Eye (tissue), 1 donor: ENCODE measurements at places on chromosomes 1 and 21.

- DNase-seq: no peak
Observed at GRCh38 chr1:67590329-67590728, 94.7 kb upstream of the GADD45A start.

GRCh38 chr1:67239738-67240137, 67.9 kb upstream of the IL12RB2 start:
- DNase-seq: no peak

GRCh38 chr1:55777545-55777944, 562.4 kb upstream of the USP24 start:
- DNase-seq: no peak

GRCh38 chr1:199878823-199879222, 148.7 kb upstream of the NR5A2 start:
- no peak for DNase-seq

- DNase-seq: peak; percentile 86
Observed at GRCh38 chr1:161725908-161726472, 4.6 kb downstream of the FCRLB start.

GRCh38 chr1:161090617-161091016, 1.3 kb upstream of the NECTIN4 start:
- DNase-seq: no peak

DNA sequence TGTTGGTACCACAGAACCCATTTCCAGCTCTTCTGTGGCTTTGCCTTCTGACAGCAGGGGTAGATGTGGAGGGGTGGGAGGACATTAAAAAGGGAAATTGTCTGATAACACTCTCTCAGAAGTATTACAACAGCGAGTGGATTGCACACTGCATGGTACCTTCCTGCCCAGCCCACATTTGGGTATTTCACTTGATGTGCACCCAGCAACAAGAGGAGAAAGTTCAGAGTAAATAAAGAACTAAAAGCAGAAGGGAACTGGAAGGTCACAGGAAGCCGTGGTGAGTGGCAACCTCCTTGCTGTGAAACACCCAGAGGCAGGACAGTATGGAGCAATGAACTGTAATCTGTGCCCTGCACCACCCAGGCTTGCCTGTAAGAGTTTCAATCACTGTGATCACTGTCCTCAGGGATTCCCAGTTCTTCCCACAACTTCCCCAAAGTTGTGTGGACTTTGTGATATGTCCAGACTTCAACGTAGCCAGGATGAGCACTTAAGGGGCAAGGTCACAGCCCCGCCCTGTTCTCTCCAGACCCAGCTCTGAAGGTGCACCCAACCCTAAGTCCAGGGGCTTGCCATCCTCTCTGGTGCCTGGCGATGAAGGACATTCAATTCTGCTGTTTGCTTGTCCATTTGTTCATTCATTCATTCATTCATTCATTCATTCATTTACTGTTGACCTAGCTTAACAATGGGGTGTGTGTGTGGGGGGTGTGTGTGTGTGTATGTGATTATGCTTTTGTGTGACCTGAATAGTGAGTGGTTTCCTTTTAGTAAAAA, 18.7 kb upstream of the F5 start:
- no peak for DNase-seq

DNA sequence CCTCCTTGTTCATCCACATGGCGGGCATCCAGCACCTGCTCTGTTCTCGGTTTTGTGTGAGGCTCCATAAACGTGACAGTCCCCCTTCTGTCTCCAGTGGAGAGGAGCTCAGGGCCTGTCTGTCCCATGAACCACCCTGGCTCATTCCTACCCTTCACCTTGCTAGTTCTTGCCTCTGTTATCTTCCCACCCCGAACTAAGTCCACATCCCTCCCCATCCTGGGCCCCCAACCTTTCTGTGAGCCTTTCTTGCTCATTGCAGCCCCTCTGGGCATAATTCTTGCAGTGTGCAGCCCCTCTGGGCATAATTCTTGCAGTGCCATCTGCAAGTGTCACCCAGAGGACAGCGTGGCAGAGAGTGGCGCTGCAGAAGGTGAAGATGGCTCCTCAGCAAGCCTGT, 216.7 kb upstream of the TMEM51 start:
- DNase-seq: no peak

DNA sequence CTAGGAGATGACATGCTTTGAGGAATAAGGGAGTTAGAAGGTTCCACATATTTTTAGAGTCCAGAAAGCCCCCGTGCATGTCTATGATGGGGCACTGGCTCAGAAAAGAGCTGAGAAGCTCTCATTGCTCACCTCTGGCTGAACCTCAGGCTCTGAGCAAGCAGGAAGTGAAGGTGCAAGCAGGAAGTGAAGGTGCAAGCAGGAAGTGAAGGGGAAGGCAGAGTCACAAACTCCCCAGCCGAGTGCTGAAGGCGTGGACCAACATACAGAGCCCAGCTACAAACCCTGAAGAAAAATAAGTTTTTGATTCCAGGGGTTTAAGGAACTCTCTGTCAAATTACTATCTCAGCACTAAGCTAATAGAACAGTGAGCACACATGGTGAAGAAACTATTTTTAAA, 7.0 kb downstream of the KRTAP10-8 start:
- DNase-seq: no peak

- no peak for DNase-seq
Observed at GRCh38 chr1:24961961-24962861, 32.1 kb upstream of the RUNX3 start.

DNA sequence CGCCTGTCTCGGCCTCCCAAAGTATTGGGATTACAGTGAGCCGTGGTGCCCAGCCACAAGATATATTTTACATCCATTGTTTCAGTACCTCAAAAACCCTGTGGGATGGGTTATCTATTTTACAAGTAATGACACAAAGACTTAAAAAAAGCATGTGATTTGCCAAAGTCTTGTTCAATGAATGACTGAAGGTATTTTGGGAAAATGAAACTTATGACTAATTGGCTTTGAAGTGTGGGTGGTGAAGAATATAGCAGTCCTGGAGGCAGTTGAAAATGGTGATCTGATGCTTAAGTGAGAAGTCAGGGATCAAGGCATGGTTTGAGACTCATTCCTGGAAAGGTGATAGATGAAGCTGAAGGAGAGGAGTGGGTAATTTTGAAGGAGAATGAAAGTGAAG, 3.0 kb downstream of the SWT1 start:
- no peak for DNase-seq

GRCh38 chr21:28790335-28790734, 202.3 kb downstream of the LTN1 start:
- DNase-seq: no peak

DNA sequence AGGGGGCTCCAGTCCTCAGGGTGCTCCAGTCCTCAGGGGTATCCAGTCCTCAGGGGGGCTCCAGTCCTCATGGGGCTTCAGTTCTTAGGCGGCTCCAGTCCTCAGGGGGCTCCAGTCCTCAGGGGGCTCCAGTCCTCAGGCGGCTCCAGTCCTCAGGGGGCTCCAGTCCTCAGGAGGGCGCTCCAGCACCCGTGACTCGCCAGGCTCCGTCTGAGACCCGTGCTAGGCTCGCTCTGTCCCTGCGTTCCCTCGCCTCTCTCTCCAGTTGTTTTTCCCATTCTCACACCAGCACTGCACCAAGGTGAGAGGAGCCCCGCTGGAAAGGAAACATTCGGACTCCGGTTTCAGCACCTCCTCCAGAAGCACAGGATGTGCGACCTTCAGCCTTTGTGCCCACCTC, 9.4 kb upstream of the OR2M2 start:
- no peak for DNase-seq

DNA sequence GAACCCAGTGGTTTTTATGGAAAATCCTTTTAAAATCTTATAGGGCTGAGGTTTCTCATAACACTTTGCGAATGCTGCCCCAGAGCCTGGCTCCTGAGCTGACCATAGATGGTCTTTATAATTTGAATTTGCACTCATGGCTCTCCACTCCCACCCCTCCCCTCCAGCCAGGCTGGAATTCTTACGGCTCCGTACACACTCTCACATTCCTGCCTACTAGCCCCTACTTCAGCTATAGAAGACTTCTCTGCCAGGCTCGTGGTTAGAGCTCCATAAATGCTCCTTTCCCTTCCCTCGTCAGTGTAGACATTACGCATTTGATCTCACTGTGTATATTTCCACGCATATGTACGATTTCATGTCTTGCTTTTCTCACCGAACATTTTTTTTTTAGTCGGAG, 5.4 kb upstream of the HSPG2 start:
- DNase-seq: no peak

- DNase-seq: no peak
Observed at GRCh38 chr1:238153253-238153652, 262.5 kb upstream of the ZP4 start.

GRCh38 chr21:15278851-15279250, 214.1 kb upstream of the NRIP1 start:
- no peak for DNase-seq

DNA sequence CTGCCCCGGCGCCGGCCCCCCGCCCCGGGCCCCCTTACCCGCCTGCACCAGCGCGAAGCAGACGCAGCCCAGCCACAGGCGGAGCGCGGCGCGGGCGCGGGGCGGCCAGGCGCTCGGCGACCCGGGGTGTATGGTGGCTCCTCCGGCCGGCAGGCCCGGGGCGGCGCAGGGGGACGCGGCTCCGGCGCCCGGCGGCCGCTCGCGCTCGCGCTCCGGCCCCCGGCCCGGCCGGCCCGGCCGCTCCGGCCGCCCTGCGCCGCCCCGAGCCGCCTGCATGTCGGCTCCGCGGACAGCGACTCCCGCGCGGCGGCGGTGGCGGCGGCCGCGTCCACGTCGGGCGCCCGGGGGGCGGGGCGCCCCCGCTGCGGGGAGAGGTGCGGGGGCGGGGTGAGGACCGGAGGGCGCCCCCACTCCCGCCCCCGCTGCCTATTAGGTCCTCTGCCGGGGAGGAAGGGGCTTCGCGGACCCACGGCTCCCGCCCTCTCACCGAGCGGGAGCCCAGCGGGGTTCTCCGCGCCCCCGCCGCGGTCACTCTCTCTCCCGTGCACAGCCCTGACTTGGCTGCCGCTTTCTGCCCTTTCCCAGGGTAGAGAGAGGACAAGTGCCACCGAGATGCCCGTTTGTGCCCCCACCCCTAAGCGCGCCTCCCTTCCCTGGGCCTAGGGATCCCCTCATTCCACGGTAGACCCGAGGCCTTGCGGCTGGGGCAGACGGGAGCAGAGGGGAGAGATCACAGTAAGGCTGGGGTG, at the start of gene FNDC5:
Gene FNDC5 (minus strand): TSS at position 298 of the 749 bp plus-strand sequence.
- peak; percentile 77 for DNase-seq

GRCh38 chr1:56105397-56105796, 474.0 kb downstream of the PLPP3 start:
- no peak for DNase-seq

DNA sequence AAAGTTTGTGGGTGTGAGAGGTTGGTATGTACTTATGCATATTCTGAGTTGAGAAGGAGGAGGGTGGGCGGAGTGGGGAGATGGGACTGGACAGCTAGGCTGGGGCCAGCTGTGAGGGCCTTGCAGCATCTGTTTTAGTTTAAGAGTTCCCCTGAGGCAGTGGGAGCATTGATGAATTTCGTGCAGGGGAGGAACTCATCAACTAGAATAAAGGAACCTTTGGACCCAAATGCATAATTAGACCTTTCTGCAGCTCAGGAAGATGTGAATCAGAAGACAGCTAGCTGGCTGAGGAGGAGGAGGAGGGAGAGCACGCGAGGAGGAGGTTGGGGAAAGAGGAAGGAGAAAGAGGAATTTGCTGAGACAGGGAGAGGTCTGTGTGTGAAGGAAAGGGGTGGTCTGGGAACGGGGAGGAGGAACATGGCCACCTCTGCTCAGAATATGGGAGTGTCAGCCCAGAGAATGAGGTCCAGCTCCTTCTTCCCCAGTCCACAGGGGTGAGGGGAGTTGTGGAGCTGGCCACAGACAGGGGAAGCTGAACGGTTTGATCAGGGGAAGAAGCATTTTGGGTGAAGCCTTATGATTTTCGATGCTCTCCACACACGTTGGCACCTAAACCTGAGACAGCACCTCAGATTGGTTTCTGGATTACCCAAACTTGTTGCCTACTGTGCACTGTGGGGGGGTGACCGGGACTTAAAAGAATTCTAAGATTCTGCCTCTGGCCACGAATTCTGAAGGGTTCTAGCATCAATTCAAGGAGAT, 27.7 kb downstream of the MYOG start:
- DNase-seq: no peak

DNA sequence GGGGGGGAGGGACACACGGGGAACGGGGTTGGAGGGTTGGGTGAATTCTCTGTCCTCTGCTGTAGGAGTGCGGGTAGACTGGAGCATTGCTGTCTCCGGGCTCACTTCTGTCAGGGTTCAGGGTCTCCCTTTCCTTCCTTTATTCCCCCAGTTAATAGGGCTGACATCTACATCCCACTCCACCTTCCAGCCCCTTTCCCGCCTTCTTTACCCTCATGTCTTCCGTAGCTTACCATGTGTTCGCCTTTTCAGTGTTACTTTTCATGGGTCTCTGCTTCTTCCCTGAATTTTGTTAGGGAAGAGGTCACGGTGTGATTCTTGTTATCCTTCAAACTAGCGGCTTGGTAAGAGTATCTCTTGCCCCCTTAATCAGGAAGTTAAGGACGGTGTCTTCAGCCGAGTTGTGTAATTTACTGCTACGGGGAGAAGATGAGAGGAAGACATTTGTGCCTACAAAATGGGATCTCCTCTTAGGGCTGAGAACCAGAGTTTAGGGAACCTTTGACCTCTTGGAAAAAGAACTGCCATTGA, 917 bp downstream of the RAP1A start:
- DNase-seq: peak; percentile 67

DNA sequence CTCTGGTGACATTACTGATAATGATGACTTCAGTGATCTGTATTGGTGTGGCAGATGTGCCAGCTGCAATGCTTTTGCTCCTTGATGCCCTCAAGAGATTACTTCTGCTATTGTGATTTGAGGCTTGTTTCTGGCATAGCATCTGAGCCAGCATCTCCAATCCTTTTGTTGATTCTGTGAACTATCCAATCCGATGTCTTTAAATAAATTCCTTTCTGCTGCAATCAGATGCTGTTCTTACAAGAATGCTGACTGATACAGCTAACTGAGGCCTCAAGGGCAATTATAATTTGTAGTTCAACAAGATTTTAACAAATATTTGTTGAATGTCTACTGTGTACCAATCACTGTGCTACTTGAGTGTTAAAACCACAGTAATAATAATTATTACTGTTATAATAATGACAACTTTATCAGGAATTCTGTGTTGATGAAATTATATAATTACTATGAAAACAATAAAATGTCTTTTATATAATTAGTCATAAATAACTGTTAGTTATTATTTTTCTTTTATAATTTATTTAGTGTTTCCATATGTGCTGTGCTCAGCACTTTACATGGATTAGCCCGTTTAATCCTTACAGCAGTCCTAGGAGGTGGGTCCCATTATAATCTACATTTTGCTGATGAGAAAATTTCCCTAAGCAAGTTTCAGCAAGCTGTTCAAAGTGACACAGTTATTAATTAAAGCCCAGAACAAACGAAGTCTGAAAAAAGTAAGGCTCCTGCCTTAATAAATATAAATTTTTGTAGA, 308.2 kb downstream of the BRINP3 start:
- DNase-seq: peak; percentile 25

GRCh38 chr1:101145449-101145820, 91.4 kb upstream of the S1PR1 start:
- DNase-seq: no peak

GRCh38 chr21:37767984-37768383, 148.3 kb downstream of the KCNJ6 start:
- no peak for DNase-seq
